ENCODE measurements at places on chromosomes 1 and 21. TPM values are rescaled to one million over a fixed set of nuclear protein-coding genes. Genes with fewer than 3 reads are reported as not detected.
A peak's percentile ranks its signal among the peaks of the same experiment; 100 is the strongest.

MYOG gene
- not detected for total RNA-seq

TMEM82 gene
- total RNA-seq, result not detected

DNA sequence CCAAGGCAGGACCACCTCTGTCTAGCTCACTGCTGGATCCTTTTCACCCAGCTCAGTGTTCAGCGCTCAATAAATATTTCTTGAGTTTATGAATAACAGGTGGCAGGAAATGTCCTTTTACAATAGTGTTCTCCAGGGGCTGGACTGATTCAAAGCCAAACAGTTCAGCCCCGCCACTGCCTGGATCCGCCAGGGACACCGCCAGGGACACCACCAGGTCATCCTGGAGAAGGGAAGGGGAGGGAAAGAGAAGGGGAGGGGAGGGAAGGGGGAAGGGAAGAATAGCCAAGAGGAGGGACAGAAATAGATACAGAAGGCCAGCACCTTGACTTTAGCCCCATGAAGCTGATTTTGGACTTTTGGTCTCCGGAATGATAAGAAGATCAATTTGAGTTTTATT, 255.6 kb downstream of the GRIK3 start:
- no peaks in the 10 kb centered on the region for H3K27me3 ChIP-seq
- no peak overlapping the region for H3K4me3 ChIP-seq
- H3K4me1 ChIP-seq, result no peaks in the 10 kb centered on the region
- DNase-seq, result no peak

- no peak for DNase-seq
- no peaks in the 10 kb centered on the region for H3K36me3 ChIP-seq
- no peak overlapping the region for H3K4me3 ChIP-seq
- H3K4me1 ChIP-seq, result no peaks in the 10 kb centered on the region
- no peaks in the 10 kb centered on the region for H3K27me3 ChIP-seq
Observed at GRCh38 chr1:119249283-119249682, 108.8 kb upstream of the WARS2 start.

SIK1 gene
- total RNA-seq, result 27.2 TPM

GRCh38 chr1:54798769-54799641, 2.1 kb downstream of the TTC22 start:
- DNase-seq, result peak; percentile 30
- no peak overlapping the region for H3K27ac ChIP-seq
- H3K4me1 ChIP-seq, result peaks cover 4% of the 10 kb centered on the region
- H3K27me3 ChIP-seq, result no peaks in the 10 kb centered on the region
- no peak overlapping the region for H3K4me3 ChIP-seq

RIMS3 gene
- 3.6 TPM for total RNA-seq

NUDT4B gene
- 42.3 TPM for total RNA-seq

LCA5L gene
- 12.6 TPM for total RNA-seq

TFF2 gene
- not detected for total RNA-seq

- no peaks in the 10 kb centered on the region for H3K36me3 ChIP-seq
- H3K27me3 ChIP-seq, result no peaks in the 10 kb centered on the region
- no peak overlapping the region for H3K27ac ChIP-seq
- H3K4me3 ChIP-seq, result no peak overlapping the region
- H3K4me1 ChIP-seq, result no peaks in the 10 kb centered on the region
Observed at GRCh38 chr1:71324671-71325267, 243.9 kb upstream of the ZRANB2 start.

DNA sequence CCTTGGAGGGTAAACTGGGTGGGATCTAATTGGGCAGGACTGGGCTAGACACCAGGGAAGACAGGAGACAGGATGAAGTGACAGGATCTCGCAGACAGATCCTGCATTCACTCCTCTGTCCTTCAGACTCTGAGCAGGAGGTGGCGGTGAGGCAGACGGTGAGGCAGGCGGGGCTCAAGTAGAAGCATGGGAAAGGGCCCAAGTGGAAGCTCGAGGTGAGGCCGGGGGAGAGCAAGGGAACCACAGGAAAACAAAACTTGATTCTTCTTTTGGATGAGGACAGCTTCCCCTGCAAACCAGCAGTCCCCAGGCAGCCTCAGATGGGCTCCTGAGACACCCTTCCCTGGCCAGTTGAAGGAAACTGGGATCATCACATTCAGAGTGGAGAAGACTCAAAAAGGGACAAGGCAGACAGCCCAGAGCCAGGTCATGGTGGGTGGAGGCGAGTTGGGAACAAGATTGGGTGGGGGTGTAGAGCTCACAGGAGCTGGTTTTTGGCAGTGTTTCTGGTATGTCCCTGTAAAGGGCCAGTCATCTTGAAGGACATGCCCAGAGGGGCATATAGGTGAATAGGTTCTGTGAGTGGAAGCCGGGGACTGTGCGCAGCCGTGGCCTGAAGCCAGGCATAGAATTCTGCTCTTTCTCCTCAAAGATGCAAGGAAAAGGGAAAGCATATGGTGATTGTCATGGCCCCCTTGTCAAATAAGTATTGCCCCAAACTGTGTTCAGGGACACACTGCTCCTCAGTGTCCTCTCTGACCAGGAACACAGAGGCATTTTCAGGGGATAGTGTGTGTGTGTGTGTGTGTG, 18.0 kb downstream of the INKA2 start:
- no peak overlapping the region for H3K4me3 ChIP-seq
- no peaks in the 10 kb centered on the region for H3K36me3 ChIP-seq
- no peaks in the 10 kb centered on the region for H3K27me3 ChIP-seq
- DNase-seq, result no peak

ADAMTS1 gene
- total RNA-seq, result 75.7 TPM

- no peaks in the 10 kb centered on the region for H3K27me3 ChIP-seq
- no peaks in the 10 kb centered on the region for H3K36me3 ChIP-seq
- no peaks in the 10 kb centered on the region for H3K4me1 ChIP-seq
- no peak overlapping the region for H3K4me3 ChIP-seq
Observed at GRCh38 chr1:214990619-214991018, 91.9 kb upstream of the KCNK2 start.

DNA sequence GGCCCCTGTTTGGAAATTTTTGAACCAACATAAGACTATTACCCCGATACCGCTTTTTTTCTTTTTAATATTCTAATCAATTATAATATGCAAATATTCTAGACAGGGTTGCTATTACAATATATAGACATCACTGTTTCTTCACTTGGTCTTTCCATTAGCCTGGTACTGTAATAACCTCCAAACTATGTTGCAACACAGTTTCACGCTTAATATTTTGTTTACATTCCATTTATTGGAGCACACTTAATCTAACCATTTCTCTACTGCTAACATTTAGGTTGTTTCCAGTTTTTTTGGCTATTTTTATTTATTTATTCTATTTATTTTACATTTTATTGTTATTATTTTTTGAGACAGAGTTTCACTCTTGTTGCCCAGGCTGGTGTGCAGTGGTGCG, 17.6 kb upstream of the NID1 start:
- H3K36me3 ChIP-seq, result no peaks in the 10 kb centered on the region
- no peaks in the 10 kb centered on the region for H3K4me1 ChIP-seq
- H3K27me3 ChIP-seq, result no peaks in the 10 kb centered on the region

GSTM5 gene
- total RNA-seq, result 24.3 TPM
